ENCODE measurements at places on chromosomes 3 and 15.

- DNase-seq, result no peak
These were observed 3.1 kb upstream of the AP2M1 start for GRCh38 chr3:184171562-184171961.

DNA sequence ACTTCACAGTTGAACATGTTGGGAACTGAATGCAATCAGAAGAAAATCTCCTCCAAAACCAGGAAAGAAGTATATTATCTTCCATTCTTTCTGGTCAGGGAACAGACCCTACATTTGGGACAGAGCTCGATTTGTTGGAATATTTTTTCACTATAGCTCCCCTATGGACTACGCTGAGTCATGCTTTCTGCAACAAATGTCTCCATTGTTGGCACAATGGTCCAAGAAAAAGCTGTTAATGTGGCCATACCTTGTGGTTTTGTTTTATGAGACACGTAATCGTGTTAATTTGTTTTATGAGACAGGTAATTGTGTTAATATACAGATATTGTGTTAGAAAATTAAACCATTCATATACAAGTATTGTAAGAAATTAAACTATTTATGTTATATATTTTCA lies 101.4 kb downstream of the TGFBR2 start:
- DNase-seq, result no peak

DNA sequence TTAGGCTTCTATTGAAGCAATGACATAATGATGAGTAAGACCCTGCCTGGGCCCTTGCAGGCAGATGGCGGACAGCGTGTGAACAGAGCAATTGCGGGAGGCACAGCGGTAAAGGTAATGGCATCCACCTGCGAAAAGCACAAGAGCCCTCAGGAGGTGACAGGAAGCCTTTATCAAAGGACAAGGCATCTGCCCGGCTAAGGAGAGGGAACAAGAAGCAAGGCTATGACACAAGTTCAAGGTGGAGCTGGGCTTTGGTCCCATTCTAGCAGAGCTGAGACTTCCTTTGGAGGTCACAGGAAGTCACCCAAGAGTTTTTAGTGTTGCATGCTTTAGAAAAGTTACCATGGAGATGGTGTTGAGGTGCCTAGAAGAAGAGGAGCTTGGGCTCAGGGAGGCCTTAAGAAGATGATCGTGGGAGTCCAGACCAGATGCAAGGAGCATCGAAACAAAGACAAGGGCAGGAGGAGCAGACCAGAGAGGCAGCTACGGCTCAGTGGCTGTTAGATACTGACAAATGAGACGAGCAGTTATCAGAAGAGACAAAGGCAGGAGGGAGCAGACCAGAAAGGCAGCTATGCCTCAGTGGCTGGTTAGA lies 34.5 kb downstream of the OSBPL10 start:
- DNase-seq, result no peak

GRCh38 chr15:33559207-33559890 lies 248.6 kb downstream of the RYR3 start:
- DNase-seq, result no peak

DNA sequence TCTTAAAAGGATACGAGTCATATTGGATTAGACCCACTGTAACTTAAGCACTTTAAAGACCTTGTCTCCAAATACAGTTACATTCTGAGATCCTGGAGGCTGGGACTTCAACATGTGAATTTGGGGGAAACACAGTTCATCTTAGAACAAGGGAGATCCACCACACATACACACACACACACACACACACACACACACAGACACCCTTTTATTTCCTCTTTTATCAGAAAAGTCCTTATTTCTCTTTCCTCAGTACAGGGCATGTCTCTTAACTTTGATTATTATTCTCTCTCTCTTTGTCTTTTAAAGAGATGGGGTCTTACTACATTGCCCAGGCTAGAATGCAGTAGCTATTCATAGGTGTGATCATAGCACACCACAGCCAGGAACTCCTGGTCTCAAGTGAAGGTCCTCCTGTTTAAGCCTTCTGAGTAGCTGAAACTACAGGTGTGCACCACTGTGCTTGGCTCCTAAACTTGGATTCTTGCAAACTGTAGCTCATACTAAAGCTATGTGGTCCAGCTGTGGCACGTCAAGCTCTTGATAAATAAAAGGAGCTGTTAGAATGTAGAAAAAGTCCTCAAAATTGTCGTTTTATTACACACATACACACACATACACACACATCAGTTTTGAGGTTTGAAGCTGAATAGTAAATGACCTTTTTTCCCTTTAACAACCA lies 7.4 kb downstream of the GOLM2 start:
- no peak for DNase-seq

Data from HAP-1 (cell line).